A549 treated with dexamethasone at 1 μM for 4 hours (cell line): ENCODE measurements at places on chromosomes 11 and 22. TPM values are rescaled to one million over a fixed set of nuclear protein-coding genes. Genes with fewer than 3 reads are reported as not detected.

RAB38 gene
- 0.79 to 1.1 TPM (median 0.96 TPM) in 5 replicates for total RNA-seq

TSPAN4 gene
- 137 to 186 TPM (median 171 TPM) in 5 replicates for total RNA-seq

MACROD1 gene
- total RNA-seq = 10.6 to 15.5 TPM (median 12.9 TPM) in 5 replicates

SHISAL1 gene
- total RNA-seq = 2.5 to 3.1 TPM (median 2.9 TPM) in 5 replicates

SCUBE2 gene
- 0.40 to 0.71 TPM (median 0.61 TPM) in 5 replicates for total RNA-seq

SLCO2B1 gene
- 3.4 to 4.5 TPM (median 3.5 TPM) in 5 replicates for total RNA-seq

CCDC89 gene
- total RNA-seq = not detected in 5 replicates

TCN2 gene
- total RNA-seq = 4.6 to 5.6 TPM (median 5.0 TPM) in 5 replicates

BTG4 gene
- 0.13 to 0.18 TPM (median 0.17 TPM) in 3 of 5 replicates, not detected in the others for total RNA-seq

C11orf97 gene
- not detected in 5 replicates for total RNA-seq

NCF4 gene
- total RNA-seq = 0.11 to 0.13 TPM in 2 of 5 replicates, not detected in the others

IGLL1 gene
- total RNA-seq = not detected in 5 replicates

GAL gene
- 12.0 to 21.5 TPM (median 18.0 TPM) in 5 replicates for total RNA-seq

ATXN10 gene
- 91.5 to 115 TPM (median 98.8 TPM) in 5 replicates for total RNA-seq

FXYD6 gene
- 0.11 to 0.39 TPM (median 0.31 TPM) in 5 replicates for total RNA-seq

MAPK8IP2 gene
- 2.5 to 4.0 TPM (median 3.6 TPM) in 5 replicates for total RNA-seq

CDKN1C gene
- 9.6 to 14.1 TPM (median 12.9 TPM) in 5 replicates for total RNA-seq

KDM4E gene
- total RNA-seq = not detected in 5 replicates

SMTNL1 gene
- total RNA-seq = not detected in 5 replicates

MS4A12 gene
- total RNA-seq = not detected in 5 replicates

C11orf52 gene
- total RNA-seq = 0.15 to 0.45 TPM (median 0.26 TPM) in 5 replicates

DGCR8 gene
- total RNA-seq = 15.6 to 21.8 TPM (median 20.6 TPM) in 5 replicates

MCHR1 gene
- total RNA-seq = not detected in 5 replicates

TRABD gene
- total RNA-seq = 19.4 to 34.3 TPM (median 30.4 TPM) in 5 replicates

KRTAP5-9 gene
- total RNA-seq = not detected in 5 replicates

ASCL2 gene
- 0.04 to 0.05 TPM in 2 of 5 replicates, not detected in the others for total RNA-seq

TSPAN18 gene
- total RNA-seq = 3.1 to 5.1 TPM (median 4.8 TPM) in 5 replicates

SHISA8 gene
- total RNA-seq = 0.07 to 0.31 TPM (median 0.11 TPM) in 5 replicates
